ENCODE measurements at places on chromosomes 1 and 21. TPM values are rescaled to one million over a fixed set of nuclear protein-coding genes. Genes with fewer than 3 reads are reported as not detected.

Gene BCAN
- total RNA-seq = 5.5 TPM

Gene LCE2A
- not detected for total RNA-seq

Gene BSND
- 0.47 TPM for total RNA-seq

DNA sequence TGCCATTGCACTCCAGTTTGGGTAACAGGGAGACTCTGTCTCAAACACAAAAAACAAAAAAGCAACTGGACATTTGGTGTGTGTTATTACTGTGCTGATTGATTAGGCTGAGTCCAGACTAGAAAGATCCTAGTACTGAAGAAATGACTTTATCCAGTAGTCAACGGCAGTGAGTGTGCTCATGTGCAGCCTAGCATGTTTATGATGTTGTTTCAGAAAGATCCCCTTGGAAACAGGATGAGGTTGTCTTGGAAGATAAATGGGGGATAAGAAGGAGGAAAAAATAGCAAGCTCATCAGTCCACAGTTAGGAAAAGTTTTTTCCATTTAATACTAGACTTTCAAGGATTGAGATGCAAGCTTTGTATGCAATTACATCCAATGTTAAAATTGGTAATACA is 14.3 kb downstream of the RUSC1 start:
- DNase-seq = no peak

- peak; percentile 45 for DNase-seq
Observed at GRCh38 chr1:85042413-85042812, 5.9 kb downstream of the MCOLN3 start.

DNA sequence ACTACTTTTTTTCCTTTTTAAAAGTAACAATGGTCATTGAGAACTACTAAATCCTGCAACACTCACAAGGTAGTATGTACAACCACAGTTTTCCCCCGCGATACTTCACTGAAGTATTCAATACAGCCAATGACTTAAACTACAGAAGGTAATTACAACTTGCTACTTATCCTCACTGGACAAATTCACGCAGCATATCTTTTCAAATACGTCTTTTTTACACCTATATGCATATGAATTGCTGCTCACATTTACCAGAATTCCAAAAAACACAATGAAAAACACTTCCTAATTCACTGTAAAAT is 12.4 kb downstream of the NRIP1 start:
- no peak for DNase-seq

DNA sequence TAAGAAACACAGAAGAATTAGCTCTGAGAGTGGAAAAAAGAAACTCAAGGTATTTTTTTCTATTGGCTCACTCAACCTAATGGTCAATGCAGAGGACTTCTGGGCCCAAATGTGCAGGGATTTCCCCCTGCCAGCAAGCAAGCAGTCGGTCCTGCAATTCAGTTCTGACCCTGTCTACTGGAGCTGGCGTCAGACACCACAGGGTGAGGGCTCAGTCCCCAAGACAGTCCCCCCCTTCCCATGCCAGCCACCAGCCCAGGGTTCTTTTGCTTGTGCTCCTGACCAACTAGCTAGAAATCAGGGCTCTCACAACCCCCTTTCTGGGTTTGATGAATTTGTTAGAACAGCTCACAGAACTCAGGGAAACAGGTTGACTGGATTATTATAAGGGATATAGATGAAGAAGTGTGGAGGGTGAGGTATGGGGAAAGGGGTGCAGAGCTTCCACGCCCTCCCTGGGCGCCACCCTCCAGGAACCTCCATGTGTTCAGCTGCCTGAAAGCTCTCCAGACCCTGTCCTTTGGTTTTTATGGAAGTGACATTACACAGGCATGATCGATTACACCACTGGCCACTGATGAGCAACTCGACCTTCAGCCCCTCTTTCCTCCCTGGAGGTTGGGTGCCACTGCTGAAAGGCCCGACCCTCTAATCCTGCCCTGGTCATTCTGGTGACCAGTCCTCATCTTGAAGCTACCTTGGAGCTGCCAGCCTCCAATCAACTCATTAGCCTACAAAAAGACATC is 22.5 kb upstream of the PWP2 start:
- DNase-seq = no peak
